ENCODE measurements at places on chromosomes 16 and 17.

DNA sequence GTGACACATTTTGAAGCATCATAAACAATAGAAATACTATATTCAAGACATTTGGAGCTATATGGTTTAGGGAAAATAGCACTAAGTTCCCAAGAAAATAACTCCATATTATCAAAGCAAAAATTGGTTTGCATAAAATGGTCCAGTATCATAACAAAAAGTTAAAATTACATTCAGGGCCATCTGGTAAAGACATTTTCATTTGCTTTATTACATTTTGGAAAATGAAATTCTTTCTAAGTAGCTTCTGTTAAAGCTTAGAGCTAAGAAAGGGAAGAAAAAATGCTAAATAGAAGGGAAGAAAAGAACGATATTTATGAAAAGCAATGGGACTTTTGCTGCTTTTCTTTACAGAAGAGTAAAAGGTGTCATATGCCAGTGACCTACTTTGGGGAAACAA, 155.4 kb upstream of the GOT2 start:
- no peak for DNase-seq

DNA sequence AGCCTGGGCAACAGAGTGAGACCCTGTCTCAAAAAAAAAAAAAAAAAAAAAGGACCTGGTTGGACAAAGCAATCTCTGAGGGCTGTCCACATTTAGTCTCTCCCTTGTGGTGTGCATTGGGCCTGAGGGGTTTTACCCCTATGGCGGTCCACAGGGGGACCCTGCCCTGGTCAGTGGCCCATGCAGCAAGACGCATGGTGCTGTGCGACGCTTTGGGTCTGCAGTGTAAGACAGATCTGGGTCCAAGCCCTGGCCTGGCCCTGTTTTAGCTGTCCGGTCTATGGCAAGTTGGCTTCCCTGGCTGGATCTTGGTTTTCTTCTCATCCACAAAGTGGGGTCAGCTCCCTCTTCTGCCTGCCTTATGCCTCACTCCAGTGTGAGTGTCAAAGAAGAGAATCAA, 123.2 kb upstream of the NLRP1 start:
- DNase-seq, result no peak

- no peak for DNase-seq
Measured at GRCh38 chr16:17437127-17437720, 33.5 kb downstream of the XYLT1 start.

DNA sequence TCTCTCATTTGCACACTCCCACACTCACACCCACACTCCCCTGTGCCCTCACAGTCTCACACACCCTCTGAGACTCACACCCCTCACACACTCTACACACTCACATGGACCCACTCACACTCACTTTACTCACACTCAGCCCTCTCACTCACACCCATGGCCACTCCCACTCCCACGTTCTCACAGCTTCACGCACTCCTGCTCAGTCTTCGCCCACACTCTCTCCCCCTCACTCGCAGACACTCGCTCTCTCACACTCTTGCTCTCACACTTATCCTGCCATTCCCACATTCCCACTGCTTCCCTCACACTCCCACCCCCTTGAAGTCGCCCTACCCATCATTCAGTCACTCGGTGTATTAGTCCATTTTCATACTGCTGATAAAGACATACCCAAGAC, 47.9 kb downstream of the CCDC182 start:
- no peak for DNase-seq

- DNase-seq, result no peak
Measured at GRCh38 chr16:68070806-68071517, 14.2 kb upstream of the NFATC3 start.

DNA sequence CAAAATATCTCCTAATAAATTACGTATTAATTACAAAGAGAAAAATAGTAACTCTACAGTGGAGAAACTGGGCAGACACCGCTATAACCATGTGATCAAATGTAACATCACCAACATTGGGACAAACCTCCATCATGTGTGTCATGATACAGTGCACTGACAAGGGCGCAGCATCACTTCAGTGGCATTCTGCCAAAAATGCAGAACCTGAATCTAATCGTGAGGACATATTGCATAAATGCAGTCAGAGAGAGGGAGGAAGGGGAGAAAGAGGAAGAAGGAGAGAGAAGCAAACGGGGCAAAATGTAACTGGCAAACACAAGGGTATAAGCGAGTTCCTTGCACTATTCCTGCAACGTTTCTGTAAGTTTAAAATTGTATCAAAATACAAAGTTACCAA, 74.2 kb upstream of the MARCHF10 start:
- no peak for DNase-seq

- DNase-seq, result no peak
Measured at GRCh38 chr17:35496451-35497290, 40.8 kb downstream of the SLFN12L start.

- DNase-seq, result no peak
Measured at GRCh38 chr16:78455861-78456260, 356.4 kb downstream of the WWOX start.

DNA sequence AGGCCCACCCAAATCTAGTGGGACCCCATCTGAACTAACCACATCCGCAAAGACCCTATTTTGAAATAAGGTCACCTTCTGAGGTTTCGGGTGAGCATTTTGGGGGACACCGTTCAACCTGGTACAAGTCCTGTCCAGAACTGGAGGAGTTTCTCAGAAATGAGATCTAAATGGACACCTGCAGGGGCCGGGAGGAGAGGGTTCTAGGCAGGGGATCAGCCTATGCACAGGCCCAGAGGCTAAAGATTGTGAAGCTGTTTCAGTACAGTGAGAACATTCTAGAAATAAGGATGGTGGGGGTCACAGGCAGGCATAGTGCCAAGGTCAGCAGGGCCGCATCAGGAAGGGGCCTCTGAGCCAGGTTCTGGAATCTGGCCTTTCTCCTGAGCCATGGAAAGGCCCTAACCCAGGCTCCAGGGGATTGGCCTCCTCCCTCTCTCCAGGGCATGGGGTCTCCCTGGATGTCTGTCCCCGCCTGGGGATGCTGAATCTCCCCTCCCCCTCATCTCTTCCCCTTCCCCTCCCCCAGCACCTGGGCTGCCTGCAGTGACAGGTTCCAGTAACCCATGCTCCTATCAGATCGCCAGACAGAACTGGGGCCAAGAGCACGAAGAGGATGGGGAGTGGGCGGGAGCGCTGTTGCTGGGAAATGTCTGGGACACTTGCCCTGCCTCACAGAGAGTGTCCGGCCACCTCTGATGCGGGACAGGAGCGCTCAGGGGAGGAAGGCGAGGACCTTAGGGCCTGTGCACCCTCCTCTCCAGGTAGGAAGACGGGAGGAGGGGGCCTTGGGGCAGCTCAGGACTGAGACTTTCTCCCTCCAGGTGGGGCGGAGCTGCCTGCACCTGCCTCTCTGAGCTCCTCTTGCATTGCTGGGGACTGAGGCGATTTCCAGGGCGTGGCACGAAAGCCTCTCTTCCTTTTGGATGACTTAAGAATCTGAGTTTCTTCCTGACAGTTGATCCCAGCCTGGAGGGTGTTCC, 321.4 kb upstream of the TNRC6C start:
- DNase-seq, result no peak

Data from stimulated activated CD4-positive, alpha-beta T cell treated with anti-CD3 and anti-CD28 coated beads, TNF-alpha, amount 100 ng/mL, for 4 hours (primary cell).